PC-9 (cell line): ENCODE measurements at places on chromosomes 6 and 20. TPM values are rescaled to one million over a fixed set of nuclear protein-coding genes. Genes with fewer than 3 reads are reported as not detected.

GRCh38 chr6:158970640-158971275, 29.2 kb downstream of the RSPH3 start:
- no peaks in the 10 kb centered on the region for H3K27me3 ChIP-seq
- H3K4me3 ChIP-seq: no peak overlapping the region
- peaks cover 29% of the 10 kb centered on the region for H3K36me3 ChIP-seq
- H3K4me1 ChIP-seq: peaks cover 6% of the 10 kb centered on the region
- no peak overlapping the region for H3K27ac ChIP-seq

GRCh38 chr20:35252037-35252461, 25.6 kb downstream of the MMP24 start:
- H3K27ac ChIP-seq: no peak overlapping the region
- no peak overlapping the region for H3K4me3 ChIP-seq
- no peaks in the 10 kb centered on the region for H3K36me3 ChIP-seq
- H3K4me1 ChIP-seq: no peaks in the 10 kb centered on the region
- H3K27me3 ChIP-seq: no peaks in the 10 kb centered on the region

GRCh38 chr6:165770397-165771082, 107.5 kb upstream of the PDE10A start:
- H3K27ac ChIP-seq: no peak overlapping the region
- no peak for DNase-seq
- no peaks in the 10 kb centered on the region for H3K36me3 ChIP-seq
- H3K4me1 ChIP-seq: no peaks in the 10 kb centered on the region
- H3K4me3 ChIP-seq: no peak overlapping the region

GRCh38 chr6:1962201-1962600, 283.2 kb downstream of the GMDS start:
- H3K4me3 ChIP-seq: no peak overlapping the region
- no peak for DNase-seq
- H3K36me3 ChIP-seq: no peaks in the 10 kb centered on the region
- no peaks in the 10 kb centered on the region for H3K4me1 ChIP-seq
- H3K27me3 ChIP-seq: no peaks in the 10 kb centered on the region

- H3K27me3 ChIP-seq: no peaks in the 10 kb centered on the region
- H3K27ac ChIP-seq: no peak overlapping the region
- DNase-seq: no peak
- peaks cover 3% of the 10 kb centered on the region; the same call in 1 of the 2 replicates for H3K36me3 ChIP-seq
- no peak overlapping the region for H3K4me3 ChIP-seq
- H3K4me1 ChIP-seq: no peaks in the 10 kb centered on the region
These were observed 36.6 kb downstream of the HBS1L start for GRCh38 chr6:135018052-135018451.

C20orf144 gene
- 0.18 and 0.20 TPM in 2 replicates for total RNA-seq
